ENCODE measurements at places on chromosomes 7 and 10.

- no peak for DNase-seq
Measured at GRCh38 chr10:132757171-132757570, 28.8 kb downstream of the NKX6-2 start.

DNA sequence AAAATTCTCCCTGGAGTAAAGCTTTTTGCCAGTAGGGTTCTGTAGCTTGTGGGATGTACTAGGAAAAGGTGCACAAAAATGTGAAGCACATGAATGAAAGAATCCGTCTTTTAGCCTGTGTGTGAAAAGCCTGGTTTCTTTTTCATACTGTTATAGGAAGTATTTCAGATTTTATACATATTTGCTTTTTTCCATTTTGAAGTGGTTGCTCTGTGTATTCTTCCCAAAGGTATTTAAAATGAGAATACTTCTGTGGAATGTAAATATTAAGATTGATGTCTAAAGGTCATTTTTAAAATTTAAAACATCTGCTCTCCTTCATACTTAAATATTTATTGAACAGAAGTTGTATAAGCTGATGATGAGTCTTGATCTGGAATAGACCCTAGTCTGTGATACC is 96.8 kb downstream of the CDK14 start:
- DNase-seq: no peak

DNA sequence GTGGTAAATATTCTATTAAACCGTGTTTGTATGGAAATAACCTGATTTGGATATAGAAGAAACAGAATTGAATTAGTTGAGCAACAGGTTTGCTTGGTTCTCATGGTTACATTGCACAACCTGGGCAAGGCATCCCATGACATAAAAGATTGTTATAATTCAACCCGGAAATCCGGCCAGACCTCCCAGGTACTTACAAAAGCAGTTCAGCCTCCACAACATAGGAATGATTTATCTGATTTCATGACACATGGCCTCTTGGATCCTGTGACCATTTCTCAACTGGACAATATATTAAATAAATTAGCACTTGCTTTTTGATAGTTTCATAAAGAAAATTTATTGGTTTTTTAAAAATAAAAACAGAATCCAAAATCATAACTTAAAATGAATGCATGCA is 55.1 kb upstream of the PTPN12 start:
- no peak for DNase-seq

DNA sequence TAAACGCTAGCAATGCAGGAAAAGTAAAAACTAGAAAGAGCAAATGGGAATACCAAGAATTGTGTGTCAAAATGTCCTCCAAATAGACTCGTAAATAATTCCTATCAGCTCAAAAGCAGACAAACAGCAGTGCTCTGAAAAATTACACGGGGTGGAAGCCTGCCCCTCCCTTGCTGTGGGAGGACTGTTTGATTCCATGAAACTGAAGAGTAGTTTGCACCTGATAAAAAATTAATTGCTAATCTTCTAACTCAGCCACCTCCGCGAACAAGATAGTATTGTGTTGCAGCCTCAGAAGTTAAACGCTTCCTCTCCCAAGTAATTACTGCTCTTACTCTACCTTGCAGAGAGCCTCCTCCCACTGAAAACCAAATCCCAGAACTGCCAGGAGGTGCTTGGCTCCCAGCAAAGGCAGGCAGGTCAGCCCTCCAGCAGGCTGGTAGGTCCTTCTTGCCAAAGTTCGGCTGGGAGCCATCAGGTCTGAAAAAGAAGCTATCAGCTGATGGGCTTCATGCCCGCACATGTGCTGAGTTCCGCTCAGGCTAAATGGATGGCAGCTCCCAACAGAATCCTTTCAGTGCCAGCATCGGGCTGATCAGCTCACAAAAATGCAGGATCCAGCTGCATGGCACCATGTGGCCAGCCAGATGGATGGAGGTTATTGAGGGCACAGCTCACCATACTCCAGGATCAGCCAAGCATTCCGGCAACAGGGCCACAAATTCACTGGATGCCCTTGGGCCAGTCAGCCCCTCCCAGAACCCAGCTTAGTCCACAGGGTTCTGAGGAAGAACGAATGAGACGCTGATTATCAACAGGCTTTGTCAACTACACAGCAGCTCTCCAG is 37.1 kb downstream of the MAD1L1 start:
- peak; percentile 36 for DNase-seq

- DNase-seq: no peak
Measured at GRCh38 chr7:134374291-134374690, 57.6 kb upstream of the SLC35B4 start.
